ENCODE measurements at places on chromosomes 16 and 17.

- DNase-seq = no peak
These were observed 73.6 kb upstream of the CCL1 start for GRCh38 chr17:34436607-34437006.

DNA sequence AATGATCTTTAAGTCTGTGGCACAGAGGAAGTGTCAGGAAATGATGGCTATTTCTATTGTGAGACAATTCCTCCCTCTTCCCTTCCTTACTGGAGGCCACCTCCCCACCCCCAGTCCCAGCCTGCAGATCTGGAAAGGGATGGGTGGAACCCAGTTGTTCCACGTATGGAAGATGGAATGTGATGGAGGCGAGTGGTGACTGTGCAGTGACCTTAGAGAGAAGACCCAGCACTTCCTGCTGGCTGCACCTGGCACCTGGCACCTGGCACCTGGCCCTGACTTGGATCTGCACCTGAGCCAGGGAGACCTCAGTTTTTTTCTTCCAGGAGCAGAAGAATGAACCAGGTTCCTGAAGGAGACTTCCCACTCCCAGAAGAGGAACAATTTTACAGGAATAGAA lies 33.0 kb upstream of the TMC5 start:
- no peak for DNase-seq

GRCh38 chr16:30184096-30184890 lies 891 bp downstream of the CORO1A start:
- DNase-seq = peak; percentile 45

DNA sequence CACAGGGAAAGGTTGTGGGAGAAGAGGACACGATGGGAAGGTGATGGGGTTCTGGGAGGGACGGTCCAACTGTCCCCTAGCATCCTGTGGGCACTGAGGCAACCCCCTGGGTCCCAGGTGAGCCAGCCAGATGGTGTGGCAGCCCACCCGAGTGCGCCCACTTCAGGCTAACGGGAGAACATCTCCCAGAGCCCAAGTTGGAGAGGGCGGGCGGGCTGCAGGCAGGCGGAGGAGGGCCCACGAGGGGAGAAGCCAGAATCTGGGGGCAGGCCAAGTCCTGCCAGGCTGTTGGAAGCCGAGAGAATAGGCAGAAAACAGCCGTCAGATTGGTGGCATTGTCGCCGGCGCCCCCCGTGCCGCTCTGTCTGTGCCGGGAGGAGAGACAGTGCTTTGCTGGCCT lies 13.8 kb upstream of the ABCC3 start:
- no peak for DNase-seq

DNA sequence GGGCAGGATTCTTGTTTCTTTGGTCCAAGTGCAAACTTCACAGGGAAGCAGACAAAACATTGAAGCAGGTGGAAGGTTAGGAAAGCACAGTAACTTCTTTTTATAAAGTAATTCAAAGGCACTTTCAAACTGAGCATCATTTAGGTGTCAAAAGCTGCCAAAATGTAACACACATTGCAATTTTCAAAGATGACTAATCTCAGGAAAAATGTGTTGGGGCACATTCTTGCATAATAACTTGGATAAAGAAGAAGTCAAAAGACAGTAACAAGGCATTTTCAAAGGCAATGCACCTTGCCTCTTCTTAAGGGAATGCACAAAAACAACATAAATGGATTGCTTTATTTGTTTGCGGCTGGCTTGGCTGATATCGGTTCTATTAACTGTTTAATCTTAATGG lies 3.6 kb downstream of the KCNJ2 start:
- no peak for DNase-seq

GRCh38 chr17:5719976-5720375 lies 135.7 kb upstream of the NLRP1 start:
- no peak for DNase-seq

DNA sequence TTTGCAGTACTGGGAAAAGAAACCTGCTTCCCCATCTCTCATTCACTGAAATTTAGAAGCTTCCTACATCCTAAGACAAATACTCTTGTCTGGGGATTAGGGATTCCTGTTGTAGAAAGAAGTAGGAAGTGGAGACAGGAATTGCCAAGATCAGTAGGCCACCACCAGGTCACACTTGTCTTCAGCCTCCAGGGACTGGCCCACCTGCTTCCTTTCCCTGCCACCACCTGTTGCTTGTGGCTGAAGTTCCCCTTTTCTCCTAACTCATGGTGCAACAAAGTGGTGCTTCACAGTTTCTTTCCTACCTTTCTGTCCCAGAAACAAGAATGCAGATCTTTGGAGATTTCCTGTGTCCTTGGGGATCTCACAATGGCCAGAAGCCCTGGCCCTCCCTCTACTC lies 82.4 kb downstream of the WNT3 start:
- no peak for DNase-seq

GRCh38 chr17:12579288-12579687 lies 86.4 kb upstream of the MYOCD start:
- no peak for DNase-seq

GRCh38 chr16:17780181-17780580 lies 309.4 kb upstream of the XYLT1 start:
- no peak for DNase-seq

DNA sequence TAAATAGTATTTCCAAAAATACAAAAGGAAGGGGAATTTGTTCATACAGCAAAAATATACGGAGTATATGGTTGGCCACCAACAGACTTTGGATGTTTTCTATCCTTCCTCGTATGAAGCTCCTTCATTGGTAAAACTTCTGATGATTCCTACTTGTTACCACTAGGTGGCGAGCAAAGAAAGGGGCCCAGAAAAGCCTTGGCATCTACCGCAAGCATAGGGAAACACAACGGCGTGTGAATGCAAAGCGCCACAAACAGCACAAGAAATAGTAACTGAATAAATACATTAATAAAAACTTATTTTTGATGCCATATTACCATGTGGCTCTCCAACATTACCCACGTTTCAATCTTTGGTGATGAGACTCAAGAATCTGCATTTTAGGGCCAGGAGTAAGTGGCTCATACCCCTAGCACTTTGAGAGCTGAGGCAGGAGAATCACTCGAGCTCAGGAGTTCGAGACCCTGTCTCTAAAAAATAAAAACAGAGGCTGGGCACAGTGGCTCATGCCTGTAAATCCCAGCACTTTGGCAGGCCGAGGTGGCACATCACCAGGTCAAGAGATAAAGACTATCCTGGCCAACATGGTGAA lies 34.5 kb downstream of the YWHAE start:
- DNase-seq = no peak

GRCh38 chr17:3448059-3448665 lies 14.5 kb upstream of the OR1E2 start:
- no peak for DNase-seq

- DNase-seq = no peak
These were observed 221.0 kb downstream of the UTP18 start for GRCh38 chr17:51481370-51481769.

- no peak for DNase-seq
These were observed 68.0 kb downstream of the AMFR start for GRCh38 chr16:56357241-56357764.

- DNase-seq = no peak
These were observed 7.2 kb downstream of the SLC47A1 start for GRCh38 chr17:19540706-19541370.

DNA sequence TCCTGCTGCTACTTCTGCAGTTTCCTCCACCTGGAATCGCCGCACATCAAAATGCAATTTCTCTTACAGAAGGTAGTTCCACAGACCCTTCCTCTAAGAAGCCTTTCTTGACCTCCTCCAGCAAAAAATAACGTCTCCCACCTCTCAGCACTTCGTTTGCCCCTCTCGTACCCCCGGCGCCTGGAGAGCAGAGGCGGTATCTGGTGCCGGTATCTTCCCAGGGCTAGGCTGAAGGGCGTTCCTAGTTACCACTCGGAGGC lies 482 bp downstream of the DCTPP1 start:
- DNase-seq = no peak

DNA sequence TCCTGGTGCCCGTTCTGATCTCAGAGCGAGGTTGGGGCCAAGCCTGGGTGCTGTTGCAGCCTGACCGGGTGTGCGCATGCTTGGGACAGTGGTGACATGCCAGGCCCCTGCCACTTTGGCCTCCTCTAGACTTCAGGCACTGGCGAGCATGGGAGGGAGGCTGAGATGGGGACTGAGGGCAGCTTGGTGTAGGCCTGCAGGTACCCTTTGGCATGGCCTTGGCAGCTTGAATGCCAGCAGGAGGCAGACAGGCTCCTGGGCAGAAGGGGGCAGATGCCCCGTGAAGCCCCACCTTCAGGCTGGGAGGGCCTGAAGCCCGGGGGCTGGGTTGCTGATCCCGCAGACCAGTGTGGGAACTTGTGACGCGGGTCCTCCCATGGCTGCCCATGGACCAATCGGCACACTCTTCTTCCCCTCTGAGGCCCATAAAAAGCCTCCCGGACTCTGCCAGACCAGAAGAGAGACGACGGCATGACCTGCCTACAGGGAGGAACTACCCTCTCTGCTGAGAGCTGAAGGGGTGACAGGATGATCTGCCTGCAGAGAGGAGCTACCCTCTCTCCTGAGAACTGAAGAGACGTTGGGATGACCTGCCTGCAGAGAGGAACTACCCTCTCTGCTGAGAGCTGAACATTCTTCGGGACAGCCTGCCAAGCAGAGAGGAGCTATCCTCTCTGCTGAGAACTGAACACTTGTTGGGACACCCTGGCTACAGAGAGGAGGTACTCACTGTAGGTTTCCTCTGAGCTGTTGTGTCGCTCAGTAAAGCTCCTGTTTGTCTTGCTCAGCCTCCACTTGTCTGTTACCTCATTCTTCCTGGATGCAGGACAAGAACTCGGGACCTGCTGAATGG lies 17.5 kb downstream of the RHOT1 start:
- no peak for DNase-seq

DNA sequence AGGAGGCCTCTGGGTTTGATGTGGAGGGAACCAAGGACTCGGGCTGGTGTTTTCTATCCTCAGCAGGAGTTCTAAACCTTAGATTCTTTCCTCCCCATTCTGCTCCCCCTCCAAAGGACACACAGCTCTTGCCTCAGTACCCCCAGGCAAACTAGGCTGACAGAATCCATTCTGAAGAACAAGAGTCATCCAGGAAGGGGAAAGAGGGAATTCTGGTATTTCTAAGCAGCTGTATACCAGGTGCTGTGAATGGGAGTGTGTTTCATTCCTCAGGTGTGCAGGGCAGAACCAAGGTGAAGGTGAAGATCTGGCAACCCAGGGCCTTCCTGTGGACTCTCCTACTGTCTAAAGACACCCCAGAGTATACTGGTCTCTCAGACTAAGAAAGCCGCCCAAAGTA lies 4.1 kb downstream of the INPP5K start:
- no peak for DNase-seq

GRCh38 chr17:64192589-64192988 lies 62.6 kb upstream of the ERN1 start:
- no peak for DNase-seq

DNA sequence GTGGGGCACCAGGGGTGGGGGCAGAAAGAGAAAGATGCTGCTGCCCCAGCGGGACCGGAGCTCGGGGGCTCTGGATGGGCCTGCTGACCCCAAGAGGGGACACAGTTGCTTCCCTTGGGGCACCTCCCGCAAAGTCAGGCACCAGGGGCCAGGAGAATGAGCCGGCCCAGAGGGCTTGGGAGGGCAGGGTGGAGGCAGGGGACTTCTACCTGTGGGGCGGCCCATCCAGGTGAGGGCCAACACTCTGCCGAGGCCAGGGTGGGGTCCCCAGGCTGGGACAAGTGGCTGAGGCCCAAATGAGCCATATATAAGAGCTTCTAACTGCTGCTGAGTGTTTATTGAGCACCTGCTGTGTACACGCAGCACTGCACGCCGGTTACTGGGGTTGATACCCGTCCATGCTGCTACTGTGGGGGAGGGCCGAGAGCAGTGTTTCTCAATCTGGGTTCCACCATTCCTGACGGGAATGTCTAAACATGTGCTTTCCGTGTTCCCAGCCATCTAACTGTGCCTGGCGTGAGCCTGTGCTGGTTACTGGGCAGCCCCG lies 211.7 kb upstream of the GSE1 start:
- DNase-seq = no peak

- no peak for DNase-seq
These were observed 4.6 kb upstream of the MFSD6L start for GRCh38 chr17:8803531-8804420.

DNA sequence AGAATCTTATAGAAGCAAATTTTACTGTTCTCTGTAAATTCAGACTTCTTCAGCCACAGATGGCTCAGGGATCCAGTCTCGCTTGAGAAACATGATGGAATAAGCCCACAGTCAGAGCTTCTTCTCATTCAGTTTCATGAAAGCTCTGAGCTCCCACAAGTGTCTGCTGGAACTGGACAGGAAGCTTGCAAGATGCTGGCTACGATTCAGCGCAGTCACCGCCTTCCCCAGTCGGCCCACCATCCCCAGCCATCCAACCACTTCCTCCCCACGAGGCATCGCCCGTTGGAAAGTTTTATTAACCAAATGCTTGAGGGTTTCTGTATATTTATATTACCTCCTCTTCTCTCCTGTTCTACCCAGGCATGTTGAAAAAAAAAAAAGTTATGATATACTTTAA lies 171.7 kb downstream of the ZFHX3 start:
- no peak for DNase-seq

- no peak for DNase-seq
These were observed 3.1 kb upstream of the ADORA2B start for GRCh38 chr17:15941781-15942180.

DNA sequence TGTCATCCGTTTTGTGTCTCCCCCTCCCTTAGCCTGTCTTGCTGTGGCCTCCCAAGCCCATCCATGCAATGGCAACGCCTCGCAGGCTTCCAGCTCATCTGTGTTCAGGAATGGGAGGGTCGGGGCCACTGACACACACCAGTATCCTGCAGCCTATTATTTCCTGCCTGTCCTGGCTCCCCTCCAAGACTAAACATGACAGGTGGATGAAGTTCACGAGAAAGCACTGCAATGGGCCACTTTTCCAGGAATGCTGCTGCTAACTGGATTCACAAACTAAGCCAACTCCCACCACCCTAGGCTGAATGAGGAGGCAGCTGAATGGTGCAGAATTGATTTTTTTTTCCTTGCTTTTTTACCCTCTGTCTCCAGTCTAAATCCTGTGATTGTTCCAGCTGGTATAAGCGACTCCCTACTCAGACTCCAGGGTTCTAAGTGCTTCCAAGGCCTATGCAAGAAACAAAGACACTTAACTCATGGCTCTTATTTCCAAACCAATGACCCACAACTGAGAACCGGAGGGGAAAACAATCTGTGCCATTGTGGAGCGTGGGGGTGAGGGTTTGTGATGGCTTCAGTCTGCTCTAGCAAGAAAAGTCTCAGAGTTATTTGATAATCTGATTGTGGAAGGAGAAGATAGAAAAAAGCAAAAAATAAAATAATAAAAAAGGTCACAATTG lies 23.3 kb downstream of the TMEM100 start:
- DNase-seq = no peak

DNA sequence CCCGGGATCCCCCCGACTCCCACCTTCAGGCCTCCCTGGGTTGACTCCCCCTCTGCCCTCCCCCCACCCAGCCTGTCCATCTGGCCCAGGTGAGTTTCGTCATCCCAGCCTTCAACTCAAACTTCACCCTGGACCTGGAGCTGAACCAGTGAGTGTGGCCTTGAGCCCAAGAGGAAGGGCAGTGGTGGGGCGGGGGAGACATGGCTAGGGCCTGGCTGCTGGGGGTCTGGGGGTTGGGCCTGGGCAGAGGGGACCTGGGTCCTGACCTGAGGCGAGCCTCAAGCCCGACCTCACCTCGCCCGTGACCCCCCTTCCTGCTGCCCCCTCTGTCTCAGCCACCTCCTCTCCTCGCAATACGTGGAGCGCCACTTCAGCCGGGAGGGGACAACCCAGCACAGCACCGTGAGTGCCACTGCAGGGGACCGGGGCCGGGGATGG lies 10.9 kb downstream of the ADAM11 start:
- no peak for DNase-seq

GRCh38 chr17:37642681-37643080 lies 565 bp downstream of the DDX52 start:
- DNase-seq = no peak

All from stimulated activated CD4-positive, alpha-beta T cell treated with anti-CD3 and anti-CD28 coated beads, Interleukin-4, amount 100 ng/mL, for 48 hours (primary cell).